Natural killer cell treated with Interleukin-12 subunit alpha and Interleukin-12 subunit beta and Interleukin-15 and Interleukin-18, amount 100 ng/mL, for 72 hours (primary cell): ENCODE measurements at places on chromosomes 4 and X. TPM values are rescaled to one million over a fixed set of nuclear protein-coding genes. Genes with fewer than 3 reads are reported as not detected.

DNA sequence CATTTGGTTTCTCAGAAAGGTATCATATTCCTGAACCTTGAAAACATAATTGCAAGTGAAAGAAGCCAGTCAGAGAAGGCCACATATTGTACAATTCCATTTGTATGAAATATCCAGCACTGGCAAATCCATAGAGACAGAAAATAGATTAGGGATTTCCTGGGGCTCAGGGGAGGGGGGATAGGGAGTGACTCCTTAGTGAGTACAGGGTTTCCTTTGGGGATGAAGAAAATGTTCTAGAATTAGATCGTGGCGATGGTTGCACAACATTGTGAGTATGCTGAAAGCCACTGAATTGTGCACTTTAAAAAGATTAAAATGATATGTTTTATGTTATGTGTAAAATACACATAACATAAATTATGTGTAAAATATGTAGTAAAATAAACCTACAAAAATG lies 10.3 kb downstream of the XPNPEP2 start:
- no peaks in the 10 kb centered on the region for H3K27me3 ChIP-seq
- DNase-seq: no peak
- H3K36me3 ChIP-seq: no peaks in the 10 kb centered on the region
- H3K4me1 ChIP-seq: peaks cover 32% of the 10 kb centered on the region
- no peak overlapping the region for H3K27ac ChIP-seq

Gene FREM3
- total RNA-seq: not detected

- no peaks in the 10 kb centered on the region for H3K4me1 ChIP-seq
- no peak overlapping the region for H3K27ac ChIP-seq
- no peaks in the 10 kb centered on the region for H3K36me3 ChIP-seq
- peaks cover 18% of the 10 kb centered on the region for H3K27me3 ChIP-seq
These were observed 104.1 kb downstream of the PHOX2B start for GRCh38 chr4:41644288-41644914.

DNA sequence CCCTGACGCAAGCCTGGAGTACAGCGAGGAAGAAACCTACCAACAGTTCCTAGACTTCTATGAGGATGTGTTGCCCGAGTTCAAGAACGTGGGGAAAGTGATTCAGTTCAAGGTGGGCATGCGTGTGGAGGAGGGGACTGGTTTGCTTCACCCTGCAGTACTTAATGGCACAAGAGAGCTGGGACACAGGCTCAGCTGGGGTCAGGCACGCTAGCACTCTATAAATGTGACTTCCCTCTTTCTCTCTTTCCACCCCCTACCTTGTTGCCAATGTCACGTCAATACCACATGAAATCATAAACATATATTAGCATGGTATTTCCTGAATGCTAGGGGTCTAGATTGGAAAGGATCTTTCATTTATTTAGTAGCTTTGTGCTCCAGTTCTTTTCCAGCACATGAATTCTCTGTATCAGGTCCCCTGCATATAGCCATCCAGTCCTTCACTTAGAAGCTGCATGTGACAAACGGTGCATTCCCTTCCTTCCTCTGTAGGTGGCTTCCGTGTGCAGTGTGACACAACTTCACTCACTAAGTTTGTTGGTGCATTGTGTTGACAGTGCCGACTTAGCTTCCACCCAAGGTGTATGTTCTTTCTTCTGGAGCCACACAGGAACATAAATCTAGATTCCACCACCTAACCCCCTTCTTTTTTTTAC lies 25.6 kb downstream of the ZRSR2 start:
- H3K36me3 ChIP-seq: peaks cover 30% of the 10 kb centered on the region
- peaks cover 32% of the 10 kb centered on the region for H3K4me1 ChIP-seq
- no peaks in the 10 kb centered on the region for H3K27me3 ChIP-seq

Gene MAGEA6
- not detected for total RNA-seq

Gene BTC
- total RNA-seq: not detected

Gene PLAC8
- total RNA-seq: 10.0 TPM
